ENCODE measurements at places on chromosomes 16 and 17. TPM values are rescaled to one million over a fixed set of nuclear protein-coding genes. Genes with fewer than 3 reads are reported as not detected.
A peak's percentile ranks its signal among the peaks of the same experiment; 100 is the strongest.

The NRN1L gene
- total RNA-seq = not detected

- no peaks in the 10 kb centered on the region for H3K36me3 ChIP-seq
- no peaks in the 10 kb centered on the region for H3K4me1 ChIP-seq
- H3K27ac ChIP-seq = no peak overlapping the region
- no peak for DNase-seq
- H3K27me3 ChIP-seq = no peaks in the 10 kb centered on the region
Measured at GRCh38 chr16:15703029-15703736, 53.1 kb downstream of the NDE1 start.

- no peak overlapping the region for H3K27ac ChIP-seq
- no peak for DNase-seq
- H3K36me3 ChIP-seq = no peaks in the 10 kb centered on the region
- H3K4me1 ChIP-seq = no peaks in the 10 kb centered on the region
- no peaks in the 10 kb centered on the region for H3K27me3 ChIP-seq
Measured at GRCh38 chr17:81499601-81499970, 13.0 kb downstream of the ACTG1 start.

DNA sequence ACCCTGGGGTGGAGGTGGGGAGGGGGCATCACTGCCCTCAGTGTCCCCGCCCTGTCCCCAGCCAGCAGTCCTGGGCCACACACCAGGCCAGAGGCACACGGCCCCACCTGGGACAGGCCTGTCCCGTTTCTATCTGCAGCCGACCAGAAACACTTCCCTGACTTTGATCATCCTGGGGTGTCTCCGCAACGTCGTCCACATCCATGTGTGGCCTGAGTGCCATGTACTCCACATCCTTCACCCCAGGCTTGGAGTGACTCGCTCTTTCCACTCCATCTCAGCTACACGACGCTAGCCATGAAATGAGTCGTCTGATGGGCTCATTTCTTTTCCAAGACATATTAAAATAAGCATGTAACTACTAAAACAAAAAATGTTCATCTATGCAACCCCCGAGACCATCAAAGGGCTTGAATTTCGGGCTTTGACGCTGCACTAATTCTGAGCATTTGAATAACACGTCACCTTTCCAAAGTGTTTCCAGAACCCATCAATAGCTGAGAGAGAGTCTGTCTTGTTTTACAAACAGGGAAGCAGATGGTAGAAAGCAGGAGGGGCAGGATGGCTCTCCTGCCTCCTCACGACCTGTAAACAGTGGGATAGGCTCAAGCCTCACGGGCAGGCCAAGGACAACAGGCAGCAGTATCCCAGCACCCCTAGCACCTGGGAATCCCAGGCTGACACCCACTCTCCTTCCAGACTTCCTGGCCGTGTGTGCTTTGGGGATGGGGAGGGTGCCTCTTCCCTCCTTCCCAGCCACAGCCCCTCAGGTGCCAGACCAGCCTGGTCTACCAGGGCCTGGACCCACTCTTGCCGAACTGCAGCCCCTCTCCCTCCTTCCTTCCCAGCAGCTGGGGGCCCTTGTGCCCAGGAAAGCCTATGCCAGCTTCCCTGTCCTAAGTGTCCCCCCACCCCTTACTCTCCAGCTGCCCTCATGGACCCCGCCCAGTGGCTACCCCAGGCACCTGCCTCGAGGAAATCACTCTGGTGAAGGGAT lies 20.0 kb upstream of the RASD1 start:
- H3K27me3 ChIP-seq = no peaks in the 10 kb centered on the region
- no peak for DNase-seq
- no peaks in the 10 kb centered on the region for H3K4me1 ChIP-seq
- H3K27ac ChIP-seq = no peak overlapping the region

The ADORA2B gene
- total RNA-seq = not detected

GRCh38 chr16:50839356-50839755 lies 97.5 kb downstream of the CYLD start:
- H3K36me3 ChIP-seq = no peaks in the 10 kb centered on the region
- H3K27ac ChIP-seq = no peak overlapping the region
- no peak for DNase-seq
- H3K27me3 ChIP-seq = peaks cover 10% of the 10 kb centered on the region
- no peak overlapping the region for H3K4me3 ChIP-seq
- H3K4me1 ChIP-seq = no peaks in the 10 kb centered on the region

DNA sequence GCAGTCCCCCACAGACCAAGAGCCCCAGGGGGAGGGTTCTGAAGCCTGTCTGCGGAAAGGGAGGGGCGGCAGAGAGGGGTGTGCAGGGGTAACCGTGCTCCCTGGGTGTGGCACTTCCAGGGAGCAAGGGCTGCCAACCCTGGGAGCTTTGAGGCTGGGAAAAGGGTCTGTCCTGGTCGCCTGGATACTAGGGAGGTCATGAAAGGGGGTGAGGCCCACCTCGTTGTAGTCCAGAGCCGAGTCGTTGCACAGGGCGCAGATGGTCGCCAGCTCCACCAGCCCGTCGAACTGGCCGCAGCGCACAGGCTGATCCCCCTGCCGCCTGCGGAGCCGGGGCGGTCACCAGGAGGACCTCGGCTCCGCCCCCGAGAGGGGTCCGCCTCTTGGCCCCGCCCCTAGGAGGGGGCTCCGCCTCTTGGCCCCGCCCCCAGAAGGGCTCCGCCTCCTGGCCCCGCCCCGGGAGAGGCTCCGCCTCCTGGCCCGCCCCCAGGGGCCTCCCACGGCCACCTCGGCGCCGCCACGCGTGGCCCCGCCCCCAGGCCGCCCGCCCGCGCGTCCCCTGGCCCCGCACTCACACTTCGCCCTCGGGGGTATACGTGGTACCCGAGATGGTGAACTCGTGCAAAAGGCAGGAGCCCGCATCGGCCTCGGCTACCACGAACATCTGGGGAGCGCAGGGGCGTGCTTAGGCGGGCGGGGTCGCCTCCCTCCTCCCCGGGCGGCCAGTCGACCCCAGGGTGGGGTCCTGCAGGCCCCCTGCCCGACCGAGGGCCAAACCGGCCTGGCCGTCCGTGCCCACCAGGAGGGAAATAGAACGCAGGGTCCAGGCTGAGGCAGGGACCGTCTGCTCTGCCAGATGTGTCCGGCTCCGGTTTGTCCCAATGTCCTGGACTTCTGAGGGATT lies 19.5 kb downstream of the ATP2A3 start:
- H3K27ac ChIP-seq = peak overlapping the region; percentile 40
- H3K36me3 ChIP-seq = no peaks in the 10 kb centered on the region
- peaks cover 10% of the 10 kb centered on the region for H3K4me1 ChIP-seq
- peak overlapping the region; percentile 44 for H3K4me3 ChIP-seq
- no peaks in the 10 kb centered on the region for H3K27me3 ChIP-seq
- peak; percentile 36 for DNase-seq

The ZBTB4 gene
- 24.2 TPM for total RNA-seq

DNA sequence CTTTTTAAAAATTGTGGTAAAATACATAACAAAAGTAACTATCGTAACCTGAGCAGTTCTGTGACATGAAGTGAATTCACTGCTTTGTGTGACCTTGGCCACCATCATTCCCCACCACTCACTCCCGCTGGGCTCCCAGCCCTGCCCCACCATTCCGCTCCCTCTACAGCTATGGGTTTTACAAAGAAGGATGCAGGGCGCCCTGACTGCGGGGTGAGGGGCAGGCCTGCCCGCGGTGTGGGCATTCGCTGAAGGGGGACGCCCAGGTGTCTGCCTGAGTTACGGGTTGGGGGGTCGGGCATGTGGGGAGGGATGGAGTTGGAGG lies at the start of gene CEMP1:
CEMP1 (minus strand) TSS at position 38 of the 325 bp plus-strand sequence. CDS start 335 bp downstream, outside the sequence.
- DNase-seq = no peak
- H3K36me3 ChIP-seq = peaks cover 25% of the 10 kb centered on the region

The TBC1D3K gene
- not detected for total RNA-seq

DNA sequence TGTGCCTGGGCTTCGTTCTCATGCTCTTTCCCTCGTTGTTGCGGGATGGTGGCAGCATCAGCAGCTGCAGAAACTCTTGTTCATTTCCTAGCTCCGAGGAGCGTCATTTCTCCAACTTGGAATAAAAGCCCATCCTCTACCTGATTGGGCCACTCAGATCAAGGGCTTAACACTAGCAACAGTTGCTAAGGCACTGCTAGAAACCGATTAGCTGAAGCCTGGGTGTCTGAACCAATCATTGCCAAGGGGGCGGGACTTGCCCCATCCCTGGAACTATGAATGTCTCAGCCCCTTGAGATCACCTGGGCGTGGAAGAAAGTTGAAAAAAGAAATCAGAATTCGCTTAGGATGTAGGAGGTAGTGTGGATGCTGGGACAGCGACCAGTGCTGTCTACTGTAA lies 145.3 kb downstream of the FOXL1 start:
- H3K36me3 ChIP-seq = no peaks in the 10 kb centered on the region
- H3K4me3 ChIP-seq = no peak overlapping the region
- DNase-seq = no peak
- no peaks in the 10 kb centered on the region for H3K27me3 ChIP-seq

GRCh38 chr16:84340325-84341040 lies 27.9 kb upstream of the ATP2C2 start:
- no peak overlapping the region for H3K4me3 ChIP-seq
- H3K36me3 ChIP-seq = no peaks in the 10 kb centered on the region
- H3K4me1 ChIP-seq = no peaks in the 10 kb centered on the region
- no peak overlapping the region for H3K27ac ChIP-seq
- H3K27me3 ChIP-seq = no peaks in the 10 kb centered on the region

GRCh38 chr17:81583589-81584342 lies 31.6 kb upstream of the FAAP100 start:
- H3K27ac ChIP-seq = no peak overlapping the region
- no peak overlapping the region for H3K4me3 ChIP-seq
- no peak for DNase-seq
- no peaks in the 10 kb centered on the region for H3K4me1 ChIP-seq

GRCh38 chr17:14622615-14623101 lies 321.8 kb downstream of the HS3ST3B1 start:
- H3K36me3 ChIP-seq = no peaks in the 10 kb centered on the region
- no peak overlapping the region for H3K27ac ChIP-seq
- no peaks in the 10 kb centered on the region for H3K4me1 ChIP-seq
- no peaks in the 10 kb centered on the region for H3K27me3 ChIP-seq

DNA sequence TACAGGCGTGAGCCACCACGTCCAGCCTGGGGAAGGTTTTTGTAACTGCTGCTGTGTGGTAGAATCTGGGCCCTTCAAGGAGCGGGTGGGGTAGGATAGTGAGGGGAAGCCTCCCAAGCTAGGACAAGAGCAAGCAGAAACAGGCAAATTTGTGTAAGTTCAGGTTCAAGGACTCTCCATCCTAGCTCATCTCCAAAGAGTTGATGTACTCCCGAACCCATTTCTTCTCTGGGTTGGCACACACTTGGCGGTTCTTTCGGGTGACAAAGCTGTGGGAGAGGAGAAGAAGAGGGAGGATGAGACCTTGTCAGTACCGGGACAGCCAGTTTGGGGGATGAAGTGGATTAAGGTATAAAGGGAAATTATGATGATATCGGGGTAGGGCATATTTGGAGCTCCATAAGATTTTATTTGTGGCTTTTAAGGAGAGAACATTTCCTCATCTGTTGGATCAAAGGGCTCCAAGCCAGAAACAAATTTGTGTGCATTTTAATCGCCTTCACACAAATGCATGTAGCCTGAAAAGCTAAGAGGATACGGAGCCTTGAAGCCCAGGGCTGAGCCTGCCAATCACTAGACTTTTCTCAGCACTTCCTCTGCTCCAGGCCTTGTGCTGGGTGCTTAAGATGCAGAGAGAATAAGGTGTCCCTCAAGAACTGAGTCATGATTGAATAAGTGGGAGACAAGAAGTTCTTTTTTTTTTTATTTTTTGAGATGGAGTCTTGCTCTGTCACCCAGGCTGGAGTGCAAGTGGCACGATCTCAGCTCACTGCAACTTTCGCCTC lies 3.7 kb upstream of the HEATR9 start:
- no peaks in the 10 kb centered on the region for H3K36me3 ChIP-seq
- no peak for DNase-seq
- no peak overlapping the region for H3K27ac ChIP-seq
- H3K4me3 ChIP-seq = no peak overlapping the region
- H3K27me3 ChIP-seq = no peaks in the 10 kb centered on the region

The PIMREG gene
- total RNA-seq = not detected

The LGALS9C gene
- not detected for total RNA-seq

The CFAP52 gene
- not detected for total RNA-seq

DNA sequence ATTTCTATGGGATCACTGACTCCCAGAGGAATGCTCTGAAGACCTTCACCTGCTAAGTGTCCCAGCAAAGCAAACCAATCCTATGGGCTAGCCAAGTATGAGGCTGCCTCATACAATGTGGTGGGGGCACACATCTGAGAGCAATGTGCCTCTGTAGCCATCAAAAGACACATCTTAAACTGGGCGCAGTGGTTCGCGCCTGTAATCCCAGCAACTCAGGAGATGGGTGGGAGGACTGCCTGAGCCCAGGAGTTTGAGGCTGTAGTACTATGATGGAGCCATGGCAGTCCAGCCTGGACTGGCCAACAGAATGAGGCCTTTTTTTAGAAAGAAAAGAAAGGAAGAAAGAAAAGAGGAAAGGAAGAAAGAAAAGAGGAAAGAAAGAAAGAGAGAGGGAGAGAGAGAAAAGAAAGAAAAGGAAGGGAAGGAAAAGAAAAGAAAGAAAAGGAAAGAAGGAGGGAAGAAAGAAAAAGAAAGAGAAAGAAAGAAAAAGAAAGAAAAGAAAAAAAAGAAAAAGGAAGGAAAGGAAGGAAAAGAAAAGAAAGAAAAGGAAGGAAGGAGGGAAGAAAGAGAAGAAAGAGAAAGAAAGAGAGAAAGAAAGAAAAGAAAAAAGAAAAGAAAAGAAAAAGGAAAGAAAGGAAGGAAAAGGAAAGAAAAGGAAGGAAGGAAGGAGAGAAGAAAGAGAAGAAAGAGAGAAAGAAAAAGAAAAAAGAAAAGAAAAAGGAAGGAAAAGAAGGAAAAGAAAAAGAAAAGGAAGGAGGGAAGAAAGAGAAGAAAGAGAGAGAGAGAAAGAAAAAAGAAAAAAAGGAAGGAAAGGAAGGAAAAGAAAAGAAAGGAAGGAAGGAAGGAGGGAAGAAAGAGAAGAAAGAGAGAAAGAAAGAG lies 430.3 kb downstream of the SLC39A11 start:
- H3K27ac ChIP-seq = no peak overlapping the region
- H3K4me3 ChIP-seq = no peak overlapping the region
- H3K4me1 ChIP-seq = no peaks in the 10 kb centered on the region
- H3K36me3 ChIP-seq = no peaks in the 10 kb centered on the region
- no peaks in the 10 kb centered on the region for H3K27me3 ChIP-seq

DNA sequence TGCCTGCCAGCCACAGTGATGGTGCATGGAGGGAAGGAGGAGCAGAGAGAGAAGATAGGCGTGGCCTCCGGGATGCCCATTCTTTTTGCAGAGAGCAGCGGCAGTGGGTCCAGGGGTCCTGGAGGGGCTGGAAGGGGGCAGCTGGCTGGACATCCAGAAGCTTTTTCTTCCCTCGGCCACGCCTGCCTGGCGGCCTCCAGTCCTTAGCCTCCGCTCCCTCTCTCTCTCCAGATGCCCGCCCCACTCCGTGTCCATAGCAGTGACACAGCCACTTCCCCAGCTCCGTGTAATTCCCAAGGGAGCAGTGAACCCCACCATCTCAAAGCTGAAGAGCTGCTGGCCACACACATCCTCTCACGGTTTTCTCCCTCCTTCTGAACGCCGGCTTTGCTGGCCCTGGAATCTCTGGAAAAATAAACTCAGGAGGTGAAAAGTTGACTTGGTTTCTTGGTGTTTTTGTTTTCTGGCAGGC lies 26.3 kb upstream of the CDC42EP4 start:
- H3K4me3 ChIP-seq = peak overlapping the region; percentile 25
- DNase-seq = no peak
- H3K4me1 ChIP-seq = peaks cover 12% of the 10 kb centered on the region
- peak overlapping the region; percentile 77 for H3K27ac ChIP-seq
- H3K36me3 ChIP-seq = no peaks in the 10 kb centered on the region
